ENCODE measurements at places on chromosomes 6 and 20.

- no peak for DNase-seq
Measured at GRCh38 chr20:17287998-17288397, 61.2 kb downstream of the PCSK2 start.

DNA sequence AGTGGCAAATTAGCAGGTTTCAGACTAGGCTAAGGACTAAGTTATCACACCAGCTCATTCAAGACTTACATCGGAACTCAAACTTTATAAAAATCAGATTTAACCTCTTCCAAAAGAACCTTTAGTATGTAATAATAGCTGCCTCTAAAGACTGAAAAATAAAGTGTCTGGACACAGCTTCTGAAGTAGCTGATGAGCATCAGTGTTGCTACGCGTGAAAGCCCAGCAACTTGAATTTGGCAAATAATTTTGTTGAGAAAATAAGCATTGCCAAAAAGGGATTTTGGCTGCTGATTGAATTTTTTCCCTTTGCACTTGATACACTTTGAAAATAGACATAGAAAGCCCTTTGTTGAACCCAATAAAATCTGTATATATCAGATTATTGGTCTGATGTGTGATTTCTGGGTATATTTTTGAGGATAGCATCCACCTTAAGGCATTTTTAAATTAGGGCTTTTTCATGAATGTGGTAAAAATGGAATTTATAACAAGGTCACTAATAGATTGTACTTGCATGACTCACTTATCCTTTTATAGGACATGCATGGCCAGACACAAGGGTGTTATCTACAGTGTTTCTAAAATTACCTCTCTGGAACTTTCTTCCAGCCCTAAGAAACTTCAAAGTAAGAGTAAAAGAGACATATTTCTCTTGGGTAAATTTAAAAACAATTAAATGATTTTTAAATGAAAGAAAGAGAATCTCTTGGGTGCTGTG, 350.4 kb downstream of the TENT5A start:
- DNase-seq: no peak

DNA sequence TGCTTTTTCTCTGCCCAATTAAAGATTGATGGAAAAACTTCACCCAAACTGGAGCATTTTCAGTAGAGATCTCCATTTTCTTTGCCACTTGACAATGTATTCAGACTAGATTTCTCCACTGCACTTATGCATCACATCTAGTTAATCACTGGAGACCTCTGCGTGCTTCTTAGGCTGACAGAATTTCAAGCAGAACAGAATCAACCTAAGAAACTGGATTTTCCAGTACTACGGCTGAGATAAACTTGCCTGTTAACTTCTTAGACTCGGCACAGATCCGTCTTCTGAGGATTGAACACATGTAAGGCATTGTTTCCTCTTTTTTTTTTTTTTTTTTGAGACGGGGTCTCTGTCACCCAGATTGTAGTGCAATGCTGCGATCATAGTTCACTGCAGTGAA, 139.2 kb downstream of the LRRC1 start:
- DNase-seq: no peak

- DNase-seq: no peak
Measured at GRCh38 chr6:5095236-5095635, 10.1 kb downstream of the PPP1R3G start.

DNA sequence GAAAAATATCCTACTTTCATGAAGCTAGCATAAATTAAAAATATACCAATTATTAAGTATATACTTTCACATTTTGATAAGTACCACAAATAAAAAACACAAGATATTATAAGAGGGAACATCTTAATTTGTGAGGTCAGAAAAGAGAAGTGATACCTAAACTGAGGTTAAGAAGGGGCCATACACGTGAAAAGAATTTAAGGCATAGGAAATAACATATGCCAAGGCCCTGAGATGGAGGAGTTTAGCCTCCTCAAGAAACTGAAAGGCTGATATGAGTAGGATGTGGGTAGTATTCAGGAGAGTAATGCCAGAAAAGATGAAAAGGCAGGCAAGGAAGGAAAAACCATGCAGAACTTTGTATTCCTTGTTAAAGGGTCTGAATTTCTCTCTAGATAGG, 116.6 kb upstream of the HTR1E start:
- no peak for DNase-seq

DNA sequence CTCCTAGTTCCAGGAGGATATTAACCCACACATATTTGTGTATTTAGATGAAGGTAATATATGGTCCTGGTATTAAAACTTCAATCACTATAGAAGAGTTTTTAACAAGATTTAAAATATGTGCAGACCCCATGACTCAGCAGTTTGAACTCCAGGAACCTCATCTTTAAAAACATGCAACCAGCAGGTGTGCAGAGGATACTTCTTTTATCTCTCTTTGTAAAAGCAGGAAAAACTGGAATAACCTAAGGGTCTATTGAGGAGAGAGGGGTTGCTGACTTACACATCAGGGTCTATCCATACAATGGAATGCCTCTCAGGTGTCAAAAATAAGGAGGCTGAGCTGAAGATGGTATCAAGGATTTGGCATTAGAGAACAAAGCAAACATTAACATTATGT, 36.9 kb upstream of the TFAP2C start:
- DNase-seq: no peak

- no peak for DNase-seq
Measured at GRCh38 chr6:36387440-36388303, at the start of gene ETV7. TSS of gene ETV7 (minus strand) at chr6:36387669. CDS start at chr6:36387541, 128 bp downstream.

- no peak for DNase-seq
Measured at GRCh38 chr20:32971703-32972161, 32.5 kb downstream of the SUN5 start.

DNA sequence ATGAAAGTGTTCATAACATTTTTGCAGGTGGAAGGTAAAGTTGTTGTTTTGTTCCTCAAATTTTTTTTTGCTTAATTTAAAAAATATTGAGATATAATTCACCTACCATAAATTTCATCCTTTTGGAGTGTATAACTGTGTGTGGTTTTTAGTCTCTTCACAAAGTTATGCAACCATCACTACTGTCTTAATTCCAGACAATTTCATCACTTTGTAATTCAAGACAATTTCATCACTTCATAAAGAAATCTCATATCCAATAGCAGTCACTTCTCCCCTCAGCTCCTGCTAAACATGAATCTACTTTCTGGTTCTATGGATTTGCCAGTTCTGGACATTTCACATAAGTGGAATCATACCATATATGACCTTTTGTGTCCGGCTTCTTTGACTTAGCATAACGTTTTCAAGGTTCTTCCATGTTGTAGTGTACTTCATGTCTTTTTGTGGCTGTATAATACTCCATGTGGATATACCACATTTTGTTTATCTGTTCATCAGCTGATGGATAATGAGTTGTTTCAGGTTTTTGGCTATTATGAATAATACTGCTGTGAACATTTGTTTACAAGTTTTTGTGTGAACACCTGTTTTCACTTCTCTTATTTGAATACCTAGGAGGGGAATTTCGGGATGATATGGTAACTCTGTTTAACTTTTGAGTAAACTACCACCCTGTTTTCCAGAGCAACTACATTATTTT, 18.8 kb downstream of the ZFAND3 start:
- DNase-seq: no peak

DNA sequence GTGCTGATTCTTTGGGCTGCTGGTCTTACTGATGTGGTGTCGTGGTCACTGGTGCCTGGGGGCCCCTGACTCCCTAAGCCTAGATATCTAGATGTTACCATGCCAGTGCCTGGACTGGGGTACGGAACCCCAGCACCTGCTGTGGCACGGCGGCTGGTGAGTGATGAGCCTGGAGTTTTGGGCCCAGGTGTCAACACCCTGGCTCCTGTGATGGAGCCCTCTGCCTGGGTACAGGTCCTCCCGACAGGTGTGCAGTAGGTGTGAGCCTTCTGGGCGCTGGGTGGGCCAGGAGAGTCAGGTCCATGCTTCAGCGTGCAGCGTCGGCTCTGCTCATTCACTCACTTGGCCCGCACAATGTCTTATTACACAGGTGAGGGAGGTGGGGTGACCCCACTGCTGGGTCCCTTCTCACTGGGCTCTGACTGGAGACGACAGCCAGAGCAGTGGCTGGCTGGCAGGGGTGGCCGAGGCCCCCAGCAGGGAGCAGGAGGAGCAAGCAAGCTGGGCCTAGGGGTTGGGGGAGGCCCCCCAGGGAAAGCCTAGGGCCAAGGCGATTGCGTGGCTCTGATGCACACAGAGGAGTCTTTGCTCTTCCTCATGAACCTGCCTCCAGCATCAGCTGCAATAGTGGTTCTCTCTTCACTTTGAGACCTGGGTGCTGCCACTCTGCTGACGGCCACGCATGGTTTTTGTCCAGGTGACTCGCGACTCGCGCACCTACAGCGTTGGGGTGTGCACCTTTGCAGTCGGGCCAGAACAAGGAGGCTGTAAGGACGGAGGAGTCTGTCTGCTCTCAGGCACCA, 42.5 kb upstream of the SLC22A1 start:
- no peak for DNase-seq
